ENCODE measurements at places on chromosomes 5 and 9. TPM values are rescaled to one million over a fixed set of nuclear protein-coding genes. Genes with fewer than 3 reads are reported as not detected.

The TMC1 gene
- not detected for total RNA-seq

DNA sequence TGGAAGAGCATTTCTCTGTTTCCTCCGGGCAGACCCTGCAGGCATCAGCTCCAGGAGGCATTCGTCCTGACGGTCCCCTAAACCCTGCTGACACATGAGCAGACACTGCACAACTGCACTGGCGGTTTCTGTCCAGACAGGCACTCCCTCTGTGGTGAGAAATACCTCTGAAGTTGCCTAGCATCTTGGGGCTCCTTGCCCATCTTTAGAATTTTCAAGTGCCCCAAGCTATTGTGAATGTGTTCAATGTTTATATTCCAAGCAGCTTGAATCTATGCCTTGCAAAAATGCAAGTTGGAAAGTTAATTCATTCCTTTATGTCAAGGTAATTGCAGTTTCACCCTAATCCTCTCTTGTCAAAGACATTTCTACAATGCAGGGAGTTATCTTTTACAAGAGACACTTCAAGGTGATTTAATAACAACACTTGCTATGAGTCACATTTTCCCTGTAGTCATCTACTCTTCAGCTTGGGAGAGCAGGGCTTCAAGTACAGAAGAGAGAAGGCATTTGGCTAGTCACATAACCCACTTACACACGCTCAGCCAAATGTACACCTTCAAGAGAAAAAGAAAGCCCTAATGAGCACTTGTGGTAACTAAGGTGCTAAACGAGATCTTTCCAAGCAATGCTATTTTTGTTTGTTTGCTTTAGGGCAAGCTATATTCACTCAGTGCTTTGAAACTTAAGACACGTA lies 302.5 kb downstream of the MLLT3 start:
- H3K4me1 ChIP-seq = peaks cover 41% of the 10 kb centered on the region
- peak overlapping the region; percentile 56 for H3K27ac ChIP-seq
- no peak overlapping the region for H3K4me3 ChIP-seq
- DNase-seq = no peak

The FGF10 gene
- total RNA-seq = not detected

DNA sequence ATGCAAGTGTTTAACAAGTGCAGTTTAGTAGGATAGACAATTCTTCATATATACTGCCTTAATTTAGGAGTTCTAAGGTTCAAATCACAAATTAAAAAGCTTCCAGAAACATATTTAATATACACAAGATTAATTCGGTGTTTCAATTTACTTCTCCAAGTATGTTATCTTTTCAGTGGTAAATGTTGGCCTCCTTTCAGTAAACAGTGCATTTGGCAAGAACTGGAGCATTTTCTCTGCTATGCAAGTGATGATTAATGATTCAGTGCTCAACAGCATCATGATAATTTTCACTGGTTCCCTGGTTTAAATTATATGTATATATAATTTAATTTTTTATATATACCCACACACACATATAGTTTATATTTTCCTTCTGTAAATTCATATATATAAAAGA lies 541.7 kb downstream of the EFNA5 start:
- H3K27ac ChIP-seq = no peak overlapping the region
- H3K27me3 ChIP-seq = no peaks in the 10 kb centered on the region
- H3K4me1 ChIP-seq = no peaks in the 10 kb centered on the region
- H3K4me3 ChIP-seq = no peak overlapping the region
- no peak for DNase-seq
- no peaks in the 10 kb centered on the region for H3K36me3 ChIP-seq

DNA sequence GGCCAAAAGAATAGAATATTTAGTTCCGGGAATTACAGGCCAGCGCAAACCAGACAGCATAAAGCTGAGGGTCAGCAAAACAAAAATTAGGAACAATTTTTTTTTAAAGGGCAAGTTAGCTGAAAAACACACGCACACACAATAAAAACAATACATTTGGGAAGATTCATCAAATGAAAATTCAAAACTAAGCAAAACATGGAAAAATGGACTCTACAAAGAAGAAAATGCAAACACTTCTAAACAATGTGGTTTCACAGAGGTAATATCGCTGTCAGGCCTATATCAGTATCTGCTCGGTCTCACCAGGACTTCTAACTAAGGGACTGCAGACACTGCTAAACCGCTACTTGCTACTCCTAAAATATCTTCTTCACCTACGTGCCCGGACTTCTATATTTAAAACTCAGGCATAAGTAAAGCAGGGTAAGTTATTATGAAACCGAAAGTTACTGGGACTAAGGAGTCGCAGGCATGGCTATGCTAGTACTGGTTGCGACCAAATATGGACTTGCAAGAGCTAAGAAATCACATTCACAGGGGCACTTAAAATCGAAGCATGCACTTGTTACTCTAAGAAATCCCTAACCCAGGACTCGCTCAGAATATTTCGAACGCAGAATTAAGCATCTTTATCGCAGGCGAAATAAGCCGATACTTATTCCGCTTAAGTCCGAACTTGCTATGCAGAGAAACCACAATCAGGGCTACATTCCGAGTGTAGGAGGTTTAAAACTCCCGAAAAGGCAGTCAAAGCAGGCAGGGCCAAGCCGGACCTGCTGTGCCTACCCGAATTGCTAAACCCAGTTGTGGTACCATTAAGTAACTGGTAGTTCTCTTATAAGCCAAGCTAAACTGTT lies 2.3 kb downstream of the ANXA2R start:
- H3K4me1 ChIP-seq = peaks cover 20% of the 10 kb centered on the region
- H3K27ac ChIP-seq = peak overlapping the region; percentile 98
- H3K36me3 ChIP-seq = no peaks in the 10 kb centered on the region
- no peak for DNase-seq
- no peaks in the 10 kb centered on the region for H3K27me3 ChIP-seq

GRCh38 chr9:77663754-77664153 lies 15.6 kb upstream of the GNA14 start:
- H3K4me3 ChIP-seq = no peak overlapping the region
- no peak overlapping the region for H3K27ac ChIP-seq
- no peaks in the 10 kb centered on the region for H3K4me1 ChIP-seq
- H3K27me3 ChIP-seq = no peaks in the 10 kb centered on the region
- DNase-seq = no peak
